Activated gamma-delta T cell treated with Interleukin-2 at 50 U/mL for 16 hours (primary cell): ENCODE measurements at places on chromosomes 6 and 20.

GRCh38 chr6:54846243-54846856, at the start of gene FAM83B:
Gene FAM83B (plus strand): TSS chr6:54846771. CDS start chr6:54870247, 23,476 bp downstream.
- no peak for DNase-seq

GRCh38 chr20:63952210-63952535, 4.0 kb downstream of the UCKL1 start:
- DNase-seq = no peak

GRCh38 chr20:14062786-14063185, 67.5 kb downstream of the MACROD2 start:
- DNase-seq = no peak

DNA sequence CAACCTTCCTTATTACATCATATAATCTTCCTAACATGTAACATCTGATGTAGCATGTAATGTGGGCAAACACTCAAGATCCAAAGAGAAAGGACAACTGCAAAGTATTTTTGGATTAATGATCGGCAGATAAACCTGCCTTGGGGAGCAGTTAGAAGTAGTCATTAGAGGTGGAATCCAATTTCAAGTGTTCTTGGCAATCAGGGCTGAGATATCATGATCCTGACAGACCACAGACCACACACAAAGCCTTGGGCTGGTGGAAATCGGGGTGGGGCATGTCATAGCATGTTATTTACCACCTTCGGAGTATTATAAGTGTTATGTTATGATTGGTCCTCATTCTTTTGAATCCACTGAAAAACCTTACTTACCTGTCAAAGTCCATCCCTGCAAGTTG, 16.3 kb downstream of the NCOA5 start:
- no peak for DNase-seq
